Lung microvascular endothelial cell (primary cell): ENCODE measurements at places on chromosomes 4 and X. TPM values are rescaled to one million over a fixed set of nuclear protein-coding genes. Genes with fewer than 3 reads are reported as not detected.

The UGT2A3 gene
- not detected in 2 replicates for total RNA-seq

DNA sequence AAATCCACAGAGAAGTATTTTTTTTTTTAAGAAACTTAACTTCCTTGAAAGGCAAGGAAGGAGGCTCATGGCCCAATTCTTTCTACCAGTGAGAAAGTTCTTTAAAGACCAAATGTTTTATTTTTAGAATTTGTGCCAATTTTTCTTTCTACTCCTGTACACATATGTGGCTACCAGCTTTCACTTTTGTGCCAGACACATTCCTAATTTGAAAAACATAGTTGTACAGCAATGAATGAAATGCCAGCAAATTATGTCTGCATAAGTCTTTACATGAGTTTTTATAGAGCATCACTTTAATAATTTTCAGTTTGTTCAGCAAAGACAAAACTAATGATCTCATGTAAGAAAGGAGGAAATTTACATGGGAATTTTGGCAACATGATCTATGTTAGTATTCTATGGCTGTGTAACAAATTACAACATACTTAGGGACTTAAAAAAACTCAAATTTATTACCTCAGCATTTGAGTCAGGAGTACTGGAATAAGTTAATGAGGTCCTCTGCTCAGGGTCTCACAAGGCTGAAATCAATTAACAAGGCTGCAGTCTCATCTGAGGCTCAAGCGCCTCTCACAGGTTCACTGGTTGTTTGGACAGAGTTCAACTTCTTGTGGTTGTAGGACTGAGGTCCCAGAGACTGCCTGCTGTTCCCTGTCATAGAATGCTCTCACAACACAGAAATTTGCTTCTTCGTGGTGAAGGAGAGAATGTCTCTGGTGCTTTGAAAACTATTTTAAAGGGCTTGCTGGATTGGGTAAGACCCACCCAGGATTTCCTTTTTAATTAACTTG, 678.2 kb upstream of the FAM241A start:
- DNase-seq: no peak

DNA sequence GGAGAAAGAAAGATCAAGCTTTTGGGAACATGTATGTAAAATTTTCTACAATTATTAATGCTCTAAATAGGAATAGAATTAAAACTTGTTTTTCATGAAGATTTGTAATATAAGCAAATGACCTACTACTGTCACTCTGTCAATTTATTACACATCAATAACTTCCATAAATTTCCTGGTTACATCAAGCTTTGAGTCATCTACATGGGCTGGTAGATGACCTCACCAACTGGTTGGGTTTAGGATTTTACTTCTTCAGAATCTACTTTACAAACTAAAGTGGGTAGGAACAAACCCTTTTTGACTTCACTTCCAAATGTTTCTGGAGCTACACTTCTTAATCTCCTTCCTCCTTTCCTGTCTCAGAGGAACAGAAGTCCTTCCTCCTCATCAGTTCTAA, 12.0 kb upstream of the LRAT start:
- no peak for DNase-seq

DNA sequence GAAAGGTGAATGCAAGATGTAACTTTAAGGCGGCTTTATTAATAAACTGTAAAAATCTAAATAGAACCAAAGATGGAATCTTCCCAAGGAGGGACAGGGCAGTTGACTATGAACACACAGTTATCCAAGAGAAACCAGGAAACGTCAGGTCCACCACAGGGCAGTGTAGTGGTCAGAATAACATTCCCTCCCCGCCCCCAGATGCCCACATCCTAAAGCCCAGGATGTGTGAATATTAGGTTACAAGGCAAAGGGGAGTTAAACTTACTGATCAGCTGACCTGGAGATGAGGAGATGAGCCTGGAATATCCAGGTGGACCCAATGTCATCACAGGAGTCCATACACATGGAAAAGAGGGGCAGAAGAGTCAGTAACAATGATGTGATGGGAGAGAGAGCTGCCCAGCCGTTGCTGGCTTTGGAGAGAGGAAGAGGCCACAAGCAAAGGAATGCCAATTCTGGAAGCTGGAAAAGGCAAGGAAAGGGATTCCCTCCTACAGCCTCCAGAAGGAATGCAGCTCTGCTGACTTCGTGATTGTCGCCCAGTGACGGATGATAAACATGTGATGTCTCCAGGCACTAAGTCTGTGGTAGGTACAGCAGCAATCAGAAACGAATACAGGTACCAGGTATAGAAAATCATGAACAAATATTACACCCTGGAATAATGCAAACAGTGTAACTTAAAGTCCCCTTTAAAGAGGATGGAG, 5.2 kb downstream of the SH3KBP1 start:
- DNase-seq: no peak

The G3BP2 gene
- total RNA-seq: 139 and 168 TPM in 2 replicates

DNA sequence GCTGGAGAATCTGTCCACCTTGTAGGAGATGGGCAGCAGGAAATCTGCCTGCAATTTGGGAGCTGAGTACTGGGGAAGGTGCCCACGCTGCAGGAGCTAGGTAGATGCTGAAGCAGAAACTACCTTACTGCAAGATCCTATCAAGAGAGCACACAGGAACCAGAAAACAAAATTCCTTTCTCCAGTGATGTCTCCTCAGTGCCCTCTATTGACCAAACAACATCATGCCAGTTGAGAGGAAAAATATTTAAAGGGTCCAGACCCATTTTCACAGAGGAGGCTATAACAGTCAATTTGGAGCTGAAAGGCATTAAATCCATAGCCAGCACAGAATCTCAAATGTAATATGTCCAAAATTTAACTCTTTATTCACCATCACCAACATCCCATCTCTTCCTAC, 406.8 kb downstream of the SLITRK2 start:
- DNase-seq: no peak

- no peak for DNase-seq
Measured at GRCh38 chr4:156388826-156389225, 435.2 kb upstream of the CTSO start.

The VSIG4 gene
- total RNA-seq: not detected in 2 replicates

- no peak for DNase-seq
Measured at GRCh38 chr4:7826176-7826908, 113.3 kb downstream of the AFAP1 start.

DNA sequence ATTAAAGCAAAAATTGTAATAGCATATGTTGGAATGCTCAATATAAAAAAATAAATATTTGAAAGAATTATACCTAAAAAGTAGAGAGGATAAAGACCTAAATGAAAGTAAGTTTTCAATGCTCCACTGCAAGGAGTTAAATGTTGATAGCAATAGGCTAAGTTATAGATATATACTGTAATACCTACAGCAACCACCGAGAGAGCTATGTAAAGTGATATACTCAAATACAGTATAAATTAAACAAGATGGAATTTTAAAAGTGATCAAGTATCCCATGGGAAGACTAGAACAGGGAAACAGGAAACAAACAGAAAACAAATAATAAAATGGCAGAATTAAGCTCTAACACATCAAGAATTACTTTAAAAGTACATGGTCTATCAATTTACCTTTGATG, 73.9 kb downstream of the CASP3 start:
- DNase-seq: no peak

DNA sequence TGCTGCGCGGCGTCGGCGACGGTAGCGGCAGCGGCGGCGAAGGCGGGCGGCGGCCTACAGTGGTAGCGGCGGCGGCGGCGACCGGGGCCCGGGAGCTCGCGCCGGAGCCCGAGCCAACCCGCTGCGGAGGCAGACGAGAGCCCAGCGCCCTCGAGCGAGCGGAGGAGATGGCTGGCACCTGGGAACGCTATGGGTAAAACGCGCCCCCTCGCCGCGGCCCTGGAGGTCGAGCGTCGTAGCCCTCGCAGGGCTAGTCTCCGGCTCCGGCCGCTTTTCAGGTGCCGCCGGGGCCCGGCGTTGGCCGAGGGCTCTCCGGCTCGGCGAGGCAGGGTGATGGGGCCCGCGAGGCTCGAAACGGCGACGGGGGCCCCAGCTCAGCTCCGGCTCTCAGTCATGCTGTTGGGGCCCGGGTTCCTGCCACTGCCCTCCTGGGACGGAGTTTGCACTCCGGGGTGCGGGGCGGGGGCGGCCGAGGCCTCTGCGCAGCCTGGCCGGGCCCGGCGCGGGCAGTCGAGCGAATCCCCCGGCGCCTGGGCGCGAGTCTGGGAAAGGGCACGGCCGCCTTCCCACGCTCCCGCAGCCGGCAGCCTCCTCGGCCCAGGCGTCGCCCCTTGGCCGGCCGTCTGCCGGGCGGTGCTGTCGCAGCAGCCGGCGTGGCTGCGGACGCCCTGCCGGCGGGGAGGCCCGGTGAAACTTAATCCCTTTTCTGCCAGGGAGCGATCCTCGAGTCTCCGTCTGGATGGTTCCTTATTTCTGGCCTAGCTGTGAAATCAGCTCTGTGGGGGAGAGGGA, 768 bp downstream of the MID2 start:
- peak; percentile 54 for DNase-seq

The F8A1 gene
- total RNA-seq: 2.4 and 3.4 TPM in 2 replicates
